ENCODE measurements at places on chromosomes 4 and X. TPM values are rescaled to one million over a fixed set of nuclear protein-coding genes. Genes with fewer than 3 reads are reported as not detected.
A peak's percentile ranks its signal among the peaks of the same experiment; 100 is the strongest.

- DNase-seq, result no peak
These were observed 60.2 kb downstream of the MID1IP1 start for GRCh38 chrX:38861489-38861888.

DNA sequence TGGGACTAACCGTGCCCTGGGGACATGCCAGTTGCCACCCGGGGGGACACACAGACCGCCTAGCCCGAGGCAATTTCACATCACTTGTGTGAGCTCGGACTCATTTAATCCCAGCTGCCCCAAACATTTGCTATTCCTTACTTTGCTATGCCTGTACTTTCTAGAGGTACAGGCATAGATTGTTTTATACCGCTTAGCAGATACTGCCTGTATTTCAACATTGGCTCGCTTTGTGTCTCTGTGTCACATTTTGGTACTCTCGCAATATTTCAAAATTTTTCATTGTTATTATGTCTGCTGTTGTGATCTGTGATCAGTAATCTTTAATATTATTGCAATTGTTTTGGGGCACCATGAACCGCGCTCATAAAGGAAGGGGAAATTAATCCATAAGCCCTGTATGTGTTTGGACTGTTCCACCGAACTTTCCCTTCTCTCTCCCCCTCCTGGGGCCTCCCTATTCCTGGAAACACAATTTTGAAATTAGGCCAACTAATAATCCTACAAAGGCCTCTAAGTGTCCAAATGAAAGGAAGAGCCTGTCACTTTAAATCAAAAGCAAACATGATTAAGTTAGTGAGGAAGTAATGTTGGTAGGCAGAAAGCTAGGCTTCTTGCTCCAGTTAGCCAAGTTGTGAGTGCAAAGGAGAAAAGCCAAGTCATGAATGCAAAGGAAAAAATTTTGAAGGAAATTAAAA is 568 bp upstream of the CASP6 start:
- DNase-seq, result no peak

GRCh38 chr4:7924570-7924969 is 15.1 kb downstream of the AFAP1 start:
- DNase-seq, result no peak

DNA sequence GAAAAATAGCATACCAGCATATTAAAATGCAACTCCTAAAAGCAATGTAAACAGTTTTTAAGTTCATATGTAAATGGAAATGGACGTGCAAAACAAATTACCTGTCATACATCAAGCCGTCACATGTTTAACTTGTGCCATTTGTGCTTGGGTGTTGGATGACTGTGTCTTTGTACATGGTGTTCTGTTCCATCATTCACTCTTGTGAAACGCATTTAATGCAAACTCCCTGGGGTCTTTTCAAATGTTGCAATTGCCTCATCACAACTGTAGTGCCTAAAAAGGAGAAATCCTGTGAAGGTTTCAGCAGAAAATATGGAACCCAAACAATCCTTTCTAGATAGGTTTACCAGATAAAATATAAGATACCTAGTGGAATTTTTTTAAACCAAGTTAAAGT is 52.4 kb downstream of the PHOX2B start:
- DNase-seq, result no peak

GRCh38 chr4:2402048-2402842 is 16.2 kb downstream of the ZFYVE28 start:
- DNase-seq, result peak; percentile 73

C4orf51 gene
- not detected for total RNA-seq

All from HepG2 (cell line).